ENCODE measurements at places on chromosomes 2 and 18.
A peak's percentile ranks its signal among the peaks of the same experiment; 100 is the strongest.

GRCh38 chr18:7096838-7097237, 20.8 kb downstream of the LAMA1 start:
- no peak for DNase-seq

DNA sequence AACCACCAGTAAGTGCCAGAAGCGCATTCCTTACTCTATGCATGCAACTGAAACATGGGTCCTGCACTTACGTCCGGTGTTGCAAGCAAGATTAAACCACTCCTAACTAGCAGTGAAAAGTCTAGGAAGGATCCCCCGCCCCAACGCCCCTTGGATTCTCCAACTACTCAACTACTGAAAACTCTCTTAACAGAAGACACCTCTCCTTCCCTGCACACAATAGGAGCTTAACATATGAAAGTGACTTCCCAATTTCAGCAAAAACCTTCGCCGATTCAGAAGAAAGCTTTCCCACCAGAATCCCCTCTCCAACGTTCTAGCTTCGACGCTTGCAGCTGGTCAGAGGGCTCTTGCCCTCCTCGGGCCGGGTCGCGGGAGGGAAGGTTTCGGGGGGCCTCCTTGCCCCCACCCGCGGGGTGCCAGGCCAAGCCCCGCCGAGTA, 578 bp downstream of the IWS1 start:
- DNase-seq, result peak; percentile 70

DNA sequence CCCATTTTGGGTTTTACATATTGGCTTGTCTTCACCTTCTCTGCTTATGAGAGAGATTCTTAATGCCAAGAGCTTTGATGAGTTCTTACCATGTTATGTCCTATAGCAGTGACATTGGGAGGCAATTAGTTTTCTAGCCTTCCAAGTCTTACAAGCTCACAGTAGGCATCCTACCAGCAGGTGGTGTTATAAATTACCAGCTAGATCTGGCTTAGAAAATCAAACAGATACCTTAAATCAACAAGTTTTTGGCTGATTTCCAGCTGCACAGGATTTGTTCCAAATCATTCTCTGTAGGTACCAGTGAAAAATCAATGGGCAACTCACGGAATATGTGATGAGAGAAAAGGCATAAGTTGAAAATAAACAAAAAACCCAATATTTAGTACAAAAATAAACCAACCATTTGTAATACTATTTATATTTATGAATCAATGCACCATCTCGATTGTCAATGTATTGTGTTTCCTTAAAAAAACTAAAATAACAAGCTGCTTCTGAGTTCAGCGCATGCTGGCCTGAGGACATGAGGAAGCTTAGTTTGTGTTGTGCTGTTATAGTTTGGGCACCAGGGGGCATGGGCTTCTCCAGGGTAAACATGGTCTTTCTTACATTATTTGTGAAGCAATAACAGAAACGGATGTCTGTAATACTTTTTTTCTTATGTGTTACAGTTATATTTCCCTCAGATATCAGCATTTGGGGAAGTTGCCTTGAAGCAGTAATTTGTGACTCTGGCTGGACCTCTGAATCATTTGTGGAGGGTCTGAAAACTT, 34.1 kb upstream of the NXPH2 start:
- no peak for DNase-seq

- DNase-seq, result peak; percentile 36
These were observed 134.7 kb downstream of the MCFD2 start for GRCh38 chr2:46780801-46781445.

GRCh38 chr2:15732341-15733077, 140.8 kb downstream of the DDX1 start:
- no peak for DNase-seq

- DNase-seq, result no peak
These were observed 22.1 kb downstream of the AAK1 start for GRCh38 chr2:69621440-69621839.

DNA sequence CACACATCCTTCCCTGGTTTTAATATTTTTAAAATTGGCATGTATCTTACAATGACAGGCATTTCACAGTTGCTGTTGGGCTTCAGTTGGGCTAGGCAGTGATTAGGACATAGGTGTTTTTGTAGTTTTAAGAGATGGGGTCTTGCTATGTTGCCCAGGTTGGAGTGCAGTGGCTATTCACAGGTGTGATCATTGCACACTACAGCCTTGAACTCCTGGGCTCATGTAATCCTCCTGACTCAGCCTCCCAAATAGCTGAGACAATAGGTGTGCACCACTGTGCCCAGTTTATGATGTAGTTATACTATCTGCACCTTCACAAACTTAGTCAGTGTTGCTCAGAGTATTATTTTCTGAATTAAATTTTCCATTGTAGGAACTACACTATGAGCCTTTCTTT, 43.3 kb downstream of the PCARE start:
- DNase-seq, result no peak

GRCh38 chr2:65800998-65801397, 368.6 kb upstream of the SPRED2 start:
- peak; percentile 56 for DNase-seq

DNA sequence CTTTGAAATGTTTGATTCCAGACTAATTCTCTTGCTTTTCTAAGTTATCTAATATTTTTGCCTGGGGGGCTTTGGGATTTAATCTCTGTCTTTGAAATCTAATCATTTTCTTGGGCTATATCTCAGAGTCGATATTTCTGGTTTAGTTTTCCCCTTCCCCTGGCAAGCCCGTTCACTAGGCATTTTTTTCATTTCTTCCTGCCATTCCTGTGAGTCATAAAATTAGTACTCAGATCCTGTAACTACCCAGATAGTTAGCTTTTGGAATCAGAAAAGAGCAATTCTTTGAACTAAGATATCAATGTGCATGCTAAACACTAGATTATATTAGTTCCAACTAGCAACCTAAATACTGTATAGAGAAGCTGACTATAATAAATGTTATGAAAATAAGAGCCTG, 29.4 kb upstream of the RNF149 start:
- peak; percentile 55 for DNase-seq

- DNase-seq, result no peak
These were observed 36.0 kb downstream of the SERTAD2 start for GRCh38 chr2:64617631-64618151.

DNA sequence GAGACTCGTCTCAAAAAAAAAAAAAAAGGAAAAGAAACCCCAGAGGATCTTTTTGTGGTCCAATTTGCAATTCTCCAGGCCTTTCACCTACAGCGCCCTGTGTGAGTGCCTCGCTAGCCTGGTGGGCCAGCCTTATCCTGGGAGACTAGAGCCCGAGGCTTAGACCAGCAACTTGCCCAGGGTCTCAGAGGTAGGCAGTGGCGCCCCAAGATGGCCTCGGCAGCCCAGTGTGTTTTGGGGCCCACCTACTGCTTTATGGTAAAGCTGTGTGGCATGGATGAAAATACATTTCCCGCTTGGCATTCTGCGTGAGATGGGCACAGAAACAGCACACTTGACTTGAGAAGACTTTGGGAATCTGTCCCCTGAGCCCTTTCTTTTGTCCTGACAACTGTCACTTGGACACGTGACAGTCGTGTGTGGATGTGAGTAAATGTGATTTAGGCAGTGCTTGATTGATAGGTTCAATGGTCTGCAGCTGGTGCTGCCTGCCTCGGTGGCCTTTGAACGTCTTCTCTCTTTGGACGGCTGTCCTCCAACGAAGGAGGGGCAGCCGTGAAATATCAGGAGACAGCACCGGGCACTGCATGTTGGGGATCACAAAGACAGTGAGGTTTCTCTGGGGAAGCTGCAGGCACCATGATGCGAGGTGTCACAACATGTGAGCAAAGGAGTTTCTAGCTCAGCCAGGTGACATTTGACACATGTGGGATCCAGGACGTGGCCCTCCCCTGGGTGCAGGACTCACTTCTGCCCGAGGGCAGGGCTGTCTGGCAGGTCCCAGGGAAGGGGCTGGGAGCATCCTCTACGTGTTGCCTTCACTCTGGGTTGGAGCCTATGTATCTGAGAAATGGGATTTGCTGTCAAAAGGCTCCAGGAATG, 209.5 kb upstream of the TWIST2 start:
- DNase-seq, result no peak

DNA sequence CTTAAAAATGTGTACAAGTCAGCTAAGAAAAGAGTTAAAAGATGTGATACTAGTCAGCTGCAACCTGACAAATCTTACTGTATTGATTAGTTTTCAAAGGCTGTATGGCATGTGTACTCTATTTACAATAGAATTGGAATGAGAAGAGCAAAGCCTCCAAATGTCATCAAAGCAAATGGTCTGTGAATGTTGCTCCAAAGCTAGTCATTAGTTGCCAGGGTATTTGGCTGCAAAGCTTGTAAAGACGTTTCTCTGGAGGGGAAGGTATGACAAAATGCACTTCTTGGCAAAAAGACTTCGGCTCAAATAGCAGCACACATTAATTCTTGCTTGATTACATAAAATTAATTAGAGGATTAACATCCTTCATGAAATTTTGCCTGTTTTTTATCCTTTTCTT, 59.3 kb downstream of the ETAA1 start:
- DNase-seq, result no peak

GRCh38 chr2:23617811-23618215, 232.8 kb downstream of the KLHL29 start:
- DNase-seq, result peak; percentile 32

GRCh38 chr18:44961288-44961995, 280.8 kb downstream of the SETBP1 start:
- no peak for DNase-seq

GRCh38 chr2:58620093-58620492, 379.0 kb upstream of the FANCL start:
- no peak for DNase-seq

GRCh38 chr2:156339865-156340264, 7.3 kb upstream of the NR4A2 start:
- no peak for DNase-seq

DNA sequence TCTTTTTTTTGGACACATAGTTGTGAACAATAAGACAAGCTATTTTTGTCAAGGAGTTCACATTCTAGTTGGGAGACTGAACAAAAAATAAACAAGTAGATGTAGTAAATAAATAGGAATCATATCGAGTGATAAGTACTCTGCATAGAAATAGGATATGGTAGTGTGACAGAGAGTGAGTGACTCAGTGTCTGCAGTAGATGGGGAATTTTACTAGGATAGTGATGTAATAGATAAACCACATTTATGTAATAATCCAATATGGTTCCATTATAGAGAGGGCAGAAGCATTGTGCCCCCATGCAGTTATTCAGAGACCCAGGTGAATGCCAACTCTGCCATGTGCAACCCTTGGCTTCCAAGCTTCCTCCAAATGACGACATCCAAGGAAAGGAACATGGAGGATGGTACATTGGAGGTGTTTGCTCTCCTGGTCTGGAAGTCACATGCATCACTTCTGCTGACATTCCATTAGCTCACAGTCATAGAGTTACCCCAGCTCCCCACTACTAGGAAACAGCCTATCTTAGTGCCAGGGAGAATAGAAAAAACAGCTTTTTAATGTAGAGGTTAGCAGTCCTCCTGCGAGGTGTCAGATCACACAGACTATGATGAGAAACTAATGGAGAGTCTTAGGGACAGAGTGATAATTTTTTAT, 595.4 kb downstream of the NYAP2 start:
- peak; percentile 55 for DNase-seq

GRCh38 chr2:26993768-26994167, 23.3 kb downstream of the MAPRE3 start:
- peak; percentile 36 for DNase-seq

DNA sequence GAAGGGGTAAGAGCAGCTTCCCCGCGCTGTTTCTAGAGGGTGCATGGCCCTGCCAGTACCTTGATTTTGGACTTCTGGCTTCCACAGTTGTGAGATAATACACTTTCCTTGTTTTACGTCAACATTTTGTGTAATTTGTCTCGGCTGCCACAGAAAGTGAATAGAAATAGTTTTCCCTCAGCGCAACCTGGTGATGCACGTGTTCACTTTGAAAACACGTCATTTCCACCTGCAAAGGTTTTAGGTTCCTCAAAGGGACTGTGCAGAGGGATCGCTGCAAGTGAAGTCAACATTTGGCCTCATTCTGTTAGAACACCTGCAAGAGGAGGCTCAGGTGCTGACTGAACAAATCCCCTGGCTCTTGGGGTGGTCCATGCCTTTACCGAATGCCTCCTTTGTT, 71.7 kb downstream of the LONRF2 start:
- DNase-seq, result no peak

DNA sequence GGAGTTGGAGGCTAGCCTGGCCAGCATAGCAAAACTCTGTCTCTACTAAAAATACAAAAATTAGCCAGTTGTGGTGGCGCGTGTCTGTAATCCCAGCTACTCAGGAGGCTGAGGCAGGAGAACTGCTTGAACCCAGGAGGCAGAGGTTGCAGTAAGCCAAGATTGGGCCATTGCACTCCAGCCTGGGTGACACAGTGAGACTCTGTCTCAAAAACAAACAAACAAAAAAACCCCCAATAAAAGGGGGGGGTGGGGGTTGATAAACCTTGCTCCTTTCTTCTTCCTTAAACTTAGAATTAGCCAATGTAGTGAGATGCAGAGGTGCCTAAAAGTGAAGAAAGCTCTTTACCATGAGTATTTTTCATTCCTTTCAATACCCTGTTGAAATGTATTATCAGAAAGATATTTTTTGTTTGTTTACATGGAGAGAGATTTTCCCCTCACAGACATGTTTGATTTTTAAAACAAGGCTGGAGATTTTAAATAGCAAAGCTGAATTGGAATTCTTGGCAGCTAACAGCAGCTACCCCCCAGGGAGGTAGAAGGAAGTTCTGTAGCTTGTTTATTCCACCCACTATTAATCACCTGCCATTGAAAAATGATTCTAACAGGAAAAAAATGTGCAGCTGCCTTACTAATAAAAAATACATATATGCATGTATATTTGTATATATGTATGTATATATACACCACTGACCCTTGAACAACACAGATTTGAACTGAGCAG, 48.6 kb downstream of the GYPC start:
- DNase-seq, result peak; percentile 27

GRCh38 chr2:190649798-190650390, 1.0 kb downstream of the NAB1 start:
- peak; percentile 41 for DNase-seq

DNA sequence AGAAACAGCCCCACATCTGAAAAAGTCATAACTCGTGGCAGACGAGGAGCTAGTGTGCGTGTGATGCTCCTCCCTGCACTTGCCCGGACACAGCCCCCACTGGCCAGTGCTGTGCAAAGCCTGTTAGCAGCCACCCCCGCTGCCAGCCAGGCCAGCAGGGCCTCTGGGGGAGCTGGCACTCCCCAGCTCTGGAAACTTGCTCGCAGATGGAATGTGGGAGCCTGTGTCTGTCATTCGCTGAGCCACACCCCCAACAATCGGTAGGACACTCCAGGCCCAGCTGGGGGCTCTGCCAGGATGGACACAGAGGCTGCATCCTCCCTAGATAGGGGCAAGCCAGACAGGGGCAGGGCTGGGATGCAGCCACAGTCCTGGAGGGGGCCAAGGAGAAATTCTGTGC, 62.4 kb upstream of the ATG16L1 start:
- no peak for DNase-seq

Measured in EH (cell line).